Suprapubic skin (tissue), 4 donors: ENCODE measurements at places on chromosomes 2 and 18.

DNA sequence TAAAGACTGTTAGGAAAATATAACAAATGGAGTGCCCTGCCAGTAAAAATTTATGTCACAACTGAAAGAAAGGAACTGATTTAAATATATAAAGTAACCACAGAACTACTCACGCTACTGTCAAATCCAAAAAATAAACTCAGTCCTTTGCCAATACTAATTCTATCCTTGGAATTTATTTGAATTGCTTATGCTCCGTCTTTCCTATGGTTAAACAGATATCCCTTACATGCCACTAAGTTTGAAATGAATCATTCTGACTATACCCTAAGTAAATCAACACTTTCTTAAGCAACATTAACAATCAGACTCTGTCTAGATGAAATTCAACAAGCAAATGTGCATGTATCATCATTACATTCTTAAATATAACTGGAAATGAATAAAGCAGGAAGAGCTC, 9.8 kb downstream of the HNRNPLL start:
- DNase-seq: no peak
- H3K4me3 ChIP-seq: no peak overlapping the region
- no peak overlapping the region for H3K27ac ChIP-seq

GRCh38 chr2:222380456-222380855, 43.9 kb upstream of the SGPP2 start:
- DNase-seq: no peak
- H3K27ac ChIP-seq: no peak overlapping the region
- no peaks in the 10 kb centered on the region for H3K36me3 ChIP-seq
- no peaks in the 10 kb centered on the region for H3K4me1 ChIP-seq
- no peaks in the 10 kb centered on the region for H3K27me3 ChIP-seq

DNA sequence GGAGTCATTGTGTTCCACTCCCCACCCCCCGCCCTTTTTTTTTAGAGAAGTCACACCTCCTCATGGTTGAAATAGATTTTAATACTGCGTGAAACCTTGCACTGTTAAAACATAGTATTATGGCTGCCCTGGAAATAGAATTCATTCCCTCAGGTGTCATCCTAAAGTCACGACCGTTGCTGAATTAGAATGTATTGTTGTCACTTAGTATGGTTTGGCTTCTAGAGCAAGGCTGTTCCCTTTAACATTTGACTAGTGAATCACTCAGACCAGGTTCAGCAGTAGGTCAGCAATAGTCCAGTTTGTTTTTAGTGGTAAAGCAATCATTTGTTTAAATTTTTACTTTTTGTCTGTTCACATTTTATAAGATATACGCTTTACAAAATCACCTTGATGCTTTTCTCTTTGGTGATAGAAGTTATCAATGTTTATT, 1.2 kb downstream of the BABAM2 start:
- DNase-seq: no peak
- no peak overlapping the region for H3K4me3 ChIP-seq
- peaks cover 8% of the 10 kb centered on the region for H3K36me3 ChIP-seq

DNA sequence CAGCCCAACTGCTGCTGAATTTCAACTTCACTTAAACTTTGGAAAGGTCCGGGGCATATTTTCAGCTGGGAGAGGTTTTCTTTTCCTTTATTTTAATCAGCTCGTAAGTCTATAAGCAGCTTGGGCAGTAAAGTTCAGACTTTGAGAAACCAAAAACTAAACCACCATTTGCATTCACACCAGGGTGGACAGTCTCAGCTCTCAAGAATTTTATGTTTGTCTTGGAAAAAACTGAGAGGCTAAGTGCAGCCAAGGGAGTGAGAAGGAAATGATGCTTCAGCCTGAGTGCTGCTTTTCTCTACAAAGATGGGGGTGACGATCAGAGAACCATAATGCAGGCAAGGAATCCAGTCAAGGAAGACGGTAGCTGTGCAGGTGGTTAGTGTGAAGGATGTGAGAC, 30.2 kb downstream of the MCFD2 start:
- H3K4me3 ChIP-seq: no peak overlapping the region
- no peak for DNase-seq
- no peak overlapping the region for H3K27ac ChIP-seq
- no peaks in the 10 kb centered on the region for H3K36me3 ChIP-seq
- no peaks in the 10 kb centered on the region for H3K27me3 ChIP-seq

GRCh38 chr2:96556441-96557330, 20.1 kb downstream of the ARID5A start:
- no peak for DNase-seq
- no peak overlapping the region for H3K27ac ChIP-seq
- H3K27me3 ChIP-seq: no peaks in the 10 kb centered on the region
- H3K36me3 ChIP-seq: peaks cover 16% of the 10 kb centered on the region
- peaks cover 14% of the 10 kb centered on the region for H3K4me1 ChIP-seq
- no peak overlapping the region for H3K4me3 ChIP-seq

- no peak overlapping the region for H3K27ac ChIP-seq
- H3K4me3 ChIP-seq: no peak overlapping the region
- H3K27me3 ChIP-seq: no peaks in the 10 kb centered on the region
- no peak for DNase-seq
These were observed 148.1 kb upstream of the RPRM start for GRCh38 chr2:153626676-153627075.

DNA sequence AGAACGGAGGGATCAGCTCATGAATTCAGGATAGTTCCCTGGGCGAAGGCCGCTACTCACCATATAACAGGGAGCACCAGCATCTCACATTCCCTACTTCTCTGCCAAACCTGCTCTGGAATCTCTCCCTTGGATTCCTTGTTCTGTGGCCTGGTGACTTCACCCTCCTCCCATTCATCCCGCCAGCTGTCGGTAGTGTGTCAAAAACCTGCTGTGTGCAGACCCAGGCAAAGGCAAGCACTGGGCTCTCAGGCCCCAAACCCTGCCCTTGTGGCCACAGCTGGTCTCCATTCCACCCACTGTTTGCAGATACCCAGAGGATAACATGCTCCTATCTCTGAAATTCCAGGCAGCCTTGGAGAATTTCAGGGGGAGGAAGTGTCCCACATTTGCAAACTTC, 151.6 kb downstream of the CAPN13 start:
- no peak overlapping the region for H3K27ac ChIP-seq
- H3K36me3 ChIP-seq: no peaks in the 10 kb centered on the region
- no peak for DNase-seq
- H3K27me3 ChIP-seq: no peaks in the 10 kb centered on the region

DNA sequence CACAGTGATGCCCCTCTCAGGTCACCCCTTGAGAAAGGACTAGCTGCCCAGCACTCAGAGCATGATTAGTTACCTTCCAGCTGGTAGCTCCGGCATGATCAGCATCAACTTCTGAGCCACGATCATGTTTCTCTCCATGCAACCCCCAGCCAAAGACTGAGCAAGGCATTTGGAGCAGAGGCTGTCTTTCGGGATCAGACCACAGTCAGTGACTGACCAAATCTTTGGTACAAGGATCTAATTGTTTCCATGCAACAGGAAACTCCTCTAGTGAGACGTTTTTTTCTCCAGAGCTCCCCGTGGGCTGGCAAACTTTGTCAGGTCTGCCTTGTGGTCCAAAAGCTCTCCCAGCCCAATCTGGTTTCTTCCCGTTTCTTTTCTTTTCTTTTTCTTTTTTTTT, 244.3 kb downstream of the METTL4 start:
- DNase-seq: no peak
- no peaks in the 10 kb centered on the region for H3K36me3 ChIP-seq
- no peak overlapping the region for H3K27ac ChIP-seq
- no peak overlapping the region for H3K4me3 ChIP-seq
- H3K27me3 ChIP-seq: no peaks in the 10 kb centered on the region
- no peaks in the 10 kb centered on the region for H3K4me1 ChIP-seq
